ENCODE measurements at places on chromosomes 11 and 22.
A peak's percentile ranks its signal among the peaks of the same experiment; 100 is the strongest.

DNA sequence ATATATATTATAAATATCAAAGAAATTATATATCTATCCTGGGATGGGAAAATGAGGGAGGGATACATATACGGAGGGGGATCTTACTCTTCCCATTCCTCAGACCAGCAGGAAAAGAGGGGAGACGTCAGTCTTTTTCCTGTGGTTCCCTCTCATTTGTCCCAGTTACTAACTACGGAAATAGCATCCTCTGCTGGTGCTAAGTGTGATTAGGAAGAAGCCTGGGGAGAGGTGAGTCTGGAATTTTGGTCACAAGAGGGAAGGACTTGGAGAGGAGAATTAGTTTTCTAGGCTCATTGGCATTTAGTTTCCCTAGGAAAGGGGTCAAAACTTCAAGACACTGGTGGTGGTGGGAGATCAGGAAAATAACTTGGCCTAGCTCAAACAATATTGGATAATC is 11.6 kb downstream of the MED19 start:
- no peak for DNase-seq

DNA sequence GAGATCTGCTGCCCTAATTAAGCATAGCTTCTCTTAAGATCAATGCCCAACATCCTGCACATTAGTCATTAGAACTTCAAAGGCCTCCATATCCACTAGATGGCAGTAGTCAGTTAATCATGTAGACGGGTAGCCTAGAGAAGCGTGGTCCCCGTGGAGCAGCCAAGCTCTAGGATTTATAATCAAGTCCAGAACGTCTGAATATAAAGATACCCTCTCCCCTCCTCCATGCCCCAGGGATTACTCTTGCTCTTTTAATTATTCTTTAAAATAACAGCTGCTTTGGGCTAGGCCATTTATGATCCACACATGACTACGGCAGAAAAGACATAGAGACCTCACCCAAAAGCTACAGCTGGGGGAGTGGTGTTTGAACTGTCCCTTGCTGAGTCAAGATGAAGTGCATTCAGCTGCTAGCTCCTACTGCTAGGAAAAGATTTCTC is 327.6 kb upstream of the PLET1 start:
- peak; percentile 30 for DNase-seq

- DNase-seq: no peak
Measured at GRCh38 chr22:38131399-38131798, 20.9 kb upstream of the BAIAP2L2 start.

- no peak for DNase-seq
Measured at GRCh38 chr11:11782532-11783110, 59.2 kb upstream of the USP47 start.

All from progenitor cell of endocrine pancreas (in vitro differentiated cells).